ENCODE measurements at places on chromosomes 7 and 10.

DNA sequence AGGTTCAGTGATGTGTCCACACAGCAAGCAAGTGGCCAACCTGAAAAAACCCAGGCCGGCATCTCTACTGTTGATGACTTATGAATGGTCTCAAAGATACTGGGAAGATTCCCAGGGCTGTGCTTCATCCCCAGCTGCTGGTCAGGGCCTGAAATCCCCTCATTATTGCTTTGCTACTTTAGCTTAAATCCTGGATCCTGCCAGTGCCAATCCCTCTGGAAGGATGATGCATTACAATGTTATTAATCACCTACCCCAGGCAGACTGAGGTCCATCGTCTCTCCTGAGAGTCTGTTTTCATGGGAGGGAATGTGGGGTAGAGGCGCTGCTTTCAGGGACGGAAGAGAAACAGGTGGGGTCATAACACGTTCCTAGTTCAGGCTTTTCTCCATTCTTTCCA lies 371.6 kb downstream of the RPS24 start:
- no peak for DNase-seq

DNA sequence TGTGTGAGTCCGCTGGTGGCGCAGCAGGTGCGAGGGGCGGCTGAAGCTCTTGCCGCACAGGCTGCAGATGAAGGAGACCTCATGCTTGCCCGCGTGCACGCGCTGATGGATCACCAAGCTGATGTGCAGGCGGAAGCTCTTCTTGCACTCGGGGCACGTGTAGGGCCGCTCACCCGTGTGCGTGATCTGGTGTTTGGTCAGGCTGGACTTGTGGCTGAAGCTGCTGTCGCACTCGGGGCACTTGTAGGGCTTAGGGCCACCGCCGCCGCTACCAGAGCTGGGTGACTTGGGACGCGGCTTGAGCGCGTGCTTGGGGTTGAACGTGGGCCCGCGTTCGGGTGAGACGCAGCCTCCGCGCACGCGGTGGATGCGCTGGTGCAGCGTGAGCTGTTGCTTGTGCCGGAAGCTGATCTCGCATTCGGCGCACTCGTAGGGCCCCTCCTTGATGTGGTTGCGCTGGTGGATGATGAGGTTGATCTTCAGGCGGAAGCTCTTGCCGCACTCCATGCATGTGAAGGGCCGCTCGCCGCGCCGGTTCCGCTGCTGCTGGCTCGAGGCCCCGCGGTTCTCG lies 28.7 kb downstream of the ZNF777 start:
- no peak for DNase-seq

- no peak for DNase-seq
These were observed 15.8 kb upstream of the TMEM236 start for GRCh38 chr10:17736223-17736622.

DNA sequence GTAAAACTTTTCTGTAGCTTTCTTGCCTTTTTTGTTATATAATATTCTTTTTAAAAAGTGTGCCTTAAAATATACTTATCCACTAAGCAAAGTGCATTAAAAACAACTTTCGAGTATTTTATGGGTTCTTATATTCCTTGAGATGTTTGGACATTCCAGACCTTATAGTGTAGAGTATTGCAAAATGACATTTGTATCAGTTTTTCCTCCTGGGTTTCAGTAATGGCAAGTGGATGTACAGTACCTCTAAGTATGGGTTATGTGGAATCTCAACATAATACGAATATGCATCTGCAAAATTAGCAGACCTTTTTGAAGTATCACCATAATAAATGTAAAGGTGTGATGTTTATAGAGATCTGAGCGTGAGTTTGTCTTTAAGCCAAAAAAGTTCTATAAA lies 2.7 kb downstream of the CDK13 start:
- no peak for DNase-seq

- no peak for DNase-seq
These were observed 157.3 kb upstream of the NPVF start for GRCh38 chr7:25385506-25386136.

DNA sequence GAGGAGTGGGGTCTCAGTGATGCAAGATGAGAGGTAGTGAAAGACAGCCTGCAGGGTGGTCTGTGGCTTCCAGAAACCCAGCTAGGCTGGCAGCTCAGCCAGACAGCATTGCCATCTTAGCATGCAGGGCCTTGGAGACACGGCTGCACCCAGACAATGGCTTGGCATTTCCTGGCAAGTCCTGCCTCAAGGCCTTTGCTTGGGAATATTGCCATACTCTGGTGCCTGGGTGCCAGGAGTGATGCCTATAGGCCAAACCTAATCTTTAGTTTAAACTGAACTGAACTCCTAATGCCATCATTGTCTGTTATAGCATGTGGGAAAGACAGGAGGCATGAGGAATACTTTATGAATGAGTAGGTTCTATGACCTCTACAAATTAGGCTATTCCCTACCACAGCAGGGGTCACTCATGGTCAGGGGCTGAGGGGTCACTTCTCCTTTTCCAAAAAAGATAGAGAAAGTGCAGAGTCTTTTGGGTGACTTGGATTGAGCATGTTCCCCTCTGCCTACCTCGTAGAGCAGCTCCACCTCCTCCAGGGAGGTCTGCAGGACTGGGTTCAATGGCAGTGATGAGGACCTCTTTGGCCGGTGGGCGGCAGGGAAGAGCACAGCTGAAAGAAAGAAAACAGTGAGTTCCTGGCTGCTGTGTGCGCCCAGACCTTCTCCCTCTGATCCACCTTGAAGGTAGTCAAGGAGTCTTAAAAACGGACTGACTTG lies 8.8 kb upstream of the SLC13A4 start:
- peak; percentile 41 for DNase-seq

DNA sequence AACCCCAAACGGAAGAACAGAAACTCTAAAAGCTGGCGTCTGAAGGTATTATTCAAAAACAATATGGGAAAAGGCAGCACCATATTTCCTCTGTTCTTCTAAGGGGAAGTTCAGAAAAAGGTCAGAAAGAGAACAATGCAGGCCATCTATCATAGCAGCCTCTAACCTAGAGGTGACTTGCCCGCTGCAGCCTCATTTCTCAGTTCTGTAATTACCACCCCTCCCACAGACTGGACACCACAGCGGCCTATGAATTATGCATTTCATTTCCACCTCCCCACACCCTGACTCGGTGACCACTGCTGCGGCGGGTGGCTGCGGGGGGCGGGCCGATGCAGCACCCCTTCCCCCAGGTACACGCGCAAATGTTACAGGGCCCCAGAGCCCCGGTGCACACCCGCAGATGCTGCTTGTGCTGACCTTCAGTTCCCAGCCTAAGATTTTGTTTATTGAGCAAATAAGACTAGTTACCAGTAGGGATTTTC lies 125.5 kb downstream of the CLEC2L start:
- no peak for DNase-seq

- DNase-seq, result no peak
These were observed 184.2 kb downstream of the GPAM start for GRCh38 chr10:111999205-111999914.

DNA sequence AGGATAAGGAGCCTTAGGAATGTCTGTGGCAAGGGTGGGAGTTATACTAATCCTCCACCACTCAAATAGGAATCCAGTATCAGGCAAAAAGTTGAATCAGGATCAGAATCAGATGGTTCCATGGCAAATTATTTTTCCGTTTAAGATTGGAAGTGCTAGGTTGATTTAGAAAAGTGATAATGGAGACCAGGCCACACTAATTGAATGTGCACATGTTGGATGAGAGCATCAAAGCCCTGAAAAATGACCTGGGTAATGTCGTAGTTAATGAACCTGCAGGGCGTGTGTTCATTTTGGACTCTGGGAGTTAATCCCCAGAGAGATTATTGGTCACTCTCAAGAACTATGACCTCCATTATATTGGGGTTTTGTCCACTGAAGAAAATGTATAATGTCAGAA lies 53.3 kb upstream of the UBN2 start:
- no peak for DNase-seq

- no peak for DNase-seq
These were observed 125.3 kb downstream of the CHCHD3 start for GRCh38 chr7:132956556-132956955.

GRCh38 chr10:12121673-12122072 lies 7.8 kb upstream of the SEC61A2 start:
- DNase-seq, result no peak

DNA sequence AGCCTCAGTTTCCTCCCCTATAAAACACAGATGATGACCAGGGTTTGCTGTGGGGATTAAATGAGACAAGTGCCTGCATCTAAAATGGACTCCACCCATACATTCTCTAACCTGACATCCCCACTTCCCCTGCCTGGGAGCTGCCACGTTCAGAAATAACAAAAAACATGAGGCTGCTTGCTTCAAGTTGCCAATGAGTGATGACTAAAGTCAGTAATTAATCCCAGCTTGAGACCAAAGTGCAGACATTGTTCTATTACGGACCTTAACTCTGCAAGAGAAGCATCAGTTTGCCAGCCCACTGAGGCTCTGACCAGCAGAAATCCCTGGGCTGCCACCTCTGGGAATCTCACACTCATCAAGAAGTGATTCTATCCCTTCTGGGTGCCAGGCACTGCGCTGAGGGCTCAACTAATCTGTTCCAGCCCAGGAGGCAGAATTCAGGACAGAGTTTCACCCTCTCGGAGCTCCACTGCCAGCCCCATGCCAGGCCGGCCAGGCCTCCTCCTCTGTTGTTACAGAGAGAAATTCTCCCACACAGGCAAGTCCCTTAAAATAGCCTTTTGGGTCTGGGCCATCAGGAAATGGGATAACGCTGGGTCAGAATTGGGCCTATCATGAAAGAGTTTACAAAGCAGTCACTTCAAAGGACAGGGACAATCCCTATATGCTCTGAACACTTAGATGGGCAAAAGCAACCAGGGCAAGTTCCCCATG lies 11.4 kb downstream of the SH3PXD2A start:
- no peak for DNase-seq

- DNase-seq, result peak; percentile 23
These were observed 276.1 kb upstream of the NEBL start for GRCh38 chr10:21172930-21173801.

DNA sequence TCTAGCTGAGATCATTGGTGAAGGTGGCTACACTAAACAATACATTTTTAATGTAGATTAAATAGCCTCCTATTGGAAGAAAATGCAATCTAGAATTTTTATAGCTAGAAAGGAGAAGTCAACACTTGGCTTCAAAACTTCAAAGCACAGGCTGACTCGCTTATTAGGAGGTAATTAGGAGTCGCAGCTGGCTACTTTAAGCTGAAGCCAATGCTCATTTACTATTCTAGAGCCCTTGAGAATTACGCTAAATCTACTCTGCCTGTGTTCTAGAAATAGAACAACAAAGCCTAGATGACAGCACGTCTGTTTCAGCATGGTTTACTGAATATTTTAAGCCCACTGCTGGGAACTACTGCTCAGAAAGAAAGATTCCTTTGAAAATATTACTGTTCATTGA lies 101.6 kb upstream of the EEPD1 start:
- no peak for DNase-seq

DNA sequence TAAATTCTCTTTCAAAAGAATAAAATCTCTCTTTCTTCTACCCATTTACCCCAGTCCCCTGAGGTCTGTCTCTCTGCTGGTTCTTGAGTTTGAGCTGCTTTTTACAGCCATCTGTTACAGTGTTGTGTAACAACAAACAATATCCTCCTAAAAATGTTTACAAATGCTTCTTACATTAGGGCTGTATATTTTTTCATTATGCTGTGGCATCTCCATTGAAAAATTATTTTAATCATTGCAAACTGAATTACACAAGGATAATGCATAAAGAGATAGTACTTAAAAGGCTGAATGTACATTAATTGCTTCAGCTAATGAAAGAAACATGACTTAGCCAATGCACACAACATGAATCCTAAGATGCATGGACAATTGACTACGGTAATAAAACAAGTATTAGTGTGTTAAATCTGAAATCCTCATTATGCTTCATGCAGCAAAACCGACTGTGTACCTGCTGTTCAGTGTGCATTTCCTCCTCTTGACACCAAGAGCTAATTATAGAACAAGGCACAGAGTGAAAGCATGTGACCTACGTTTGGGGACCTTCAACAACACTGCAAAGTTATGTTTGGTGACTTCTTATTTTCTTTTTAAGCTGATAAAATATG lies 181.7 kb upstream of the RHOBTB1 start:
- DNase-seq, result no peak

- no peak for DNase-seq
These were observed 74.5 kb downstream of the COBL start for GRCh38 chr7:51242007-51242691.

DNA sequence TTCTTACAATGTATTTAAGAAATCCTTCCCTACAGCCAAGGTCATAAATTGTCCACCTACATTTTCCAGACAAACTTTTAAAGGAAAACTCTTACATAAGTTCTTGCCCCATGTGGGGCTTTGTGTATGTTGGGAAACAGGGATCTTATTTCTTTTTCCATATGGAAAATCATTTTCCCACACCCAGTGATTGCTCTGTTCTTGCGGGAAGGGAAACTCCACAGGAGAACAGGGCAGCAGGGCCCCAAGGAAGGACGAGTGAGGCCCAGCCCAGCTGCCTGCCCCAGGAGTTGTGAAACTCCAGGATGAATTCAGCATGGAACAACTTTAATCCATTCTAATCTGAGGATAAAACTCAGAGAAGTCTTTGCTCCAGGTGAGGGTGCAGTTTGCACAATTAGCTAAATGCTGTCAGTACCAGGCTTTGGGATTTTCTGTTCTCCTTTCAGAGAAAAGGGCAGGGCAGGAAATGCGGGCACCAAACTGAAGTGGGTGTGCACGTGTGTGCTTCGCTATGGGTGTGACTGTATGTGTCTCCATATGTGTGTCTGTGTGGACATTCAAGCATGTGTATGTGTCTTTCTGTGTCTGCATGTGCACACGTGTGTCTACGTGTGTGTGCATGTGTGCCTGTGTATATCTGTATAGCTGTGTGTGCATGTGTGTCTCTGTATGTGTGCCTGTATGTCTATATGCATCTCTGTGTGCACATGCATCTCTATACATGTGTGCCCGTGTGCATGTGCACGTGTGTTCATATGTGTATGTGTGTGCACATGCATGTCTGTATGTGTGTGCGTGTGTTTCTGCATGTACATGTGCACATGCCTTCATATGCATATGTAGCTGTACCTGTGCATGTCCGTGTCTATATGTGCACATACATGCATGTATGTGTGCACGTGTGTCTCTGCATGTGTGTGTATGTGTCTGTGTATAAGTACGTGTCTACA lies 102.0 kb upstream of the FAM20C start:
- DNase-seq, result peak; percentile 59

- DNase-seq, result no peak
These were observed 146.5 kb downstream of the RNF216 start for GRCh38 chr7:5635006-5635405.

- peak; percentile 84 for DNase-seq
These were observed 652.8 kb downstream of the KCNMA1 start for GRCh38 chr10:76984559-76985443.

GRCh38 chr7:137423321-137423720 lies 79.8 kb upstream of the PTN start:
- DNase-seq, result no peak
